Activated gamma-delta T cell treated with Interleukin-2 at 50 U/mL for 16 hours (primary cell): ENCODE measurements at places on chromosomes 11 and 22.

GRCh38 chr11:128749974-128750373 lies 56.1 kb downstream of the FLI1 start:
- no peak for DNase-seq

DNA sequence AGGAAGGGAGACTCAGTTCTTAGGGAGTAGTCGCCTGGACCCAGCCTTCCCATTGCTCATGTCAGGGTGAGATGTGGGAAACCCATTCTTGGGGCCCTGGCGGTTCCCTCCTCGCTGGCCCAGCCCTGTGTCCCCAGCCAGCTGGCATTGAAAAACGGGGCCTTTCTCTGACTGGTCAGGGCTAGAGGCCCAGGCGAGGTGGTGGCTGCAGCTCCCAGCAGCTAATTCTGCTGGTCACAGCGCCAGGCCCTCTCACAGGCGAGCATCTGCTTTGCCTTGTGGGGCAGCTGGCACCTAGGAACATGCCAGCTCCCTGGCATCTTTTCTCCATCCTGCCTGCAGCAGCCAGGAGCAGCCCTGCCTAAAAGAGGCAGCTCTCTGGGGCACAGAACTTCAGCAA lies 20.1 kb downstream of the TSPAN18 start:
- no peak for DNase-seq

GRCh38 chr11:119885861-119886567 lies 157.0 kb upstream of the NECTIN1 start:
- DNase-seq: no peak

DNA sequence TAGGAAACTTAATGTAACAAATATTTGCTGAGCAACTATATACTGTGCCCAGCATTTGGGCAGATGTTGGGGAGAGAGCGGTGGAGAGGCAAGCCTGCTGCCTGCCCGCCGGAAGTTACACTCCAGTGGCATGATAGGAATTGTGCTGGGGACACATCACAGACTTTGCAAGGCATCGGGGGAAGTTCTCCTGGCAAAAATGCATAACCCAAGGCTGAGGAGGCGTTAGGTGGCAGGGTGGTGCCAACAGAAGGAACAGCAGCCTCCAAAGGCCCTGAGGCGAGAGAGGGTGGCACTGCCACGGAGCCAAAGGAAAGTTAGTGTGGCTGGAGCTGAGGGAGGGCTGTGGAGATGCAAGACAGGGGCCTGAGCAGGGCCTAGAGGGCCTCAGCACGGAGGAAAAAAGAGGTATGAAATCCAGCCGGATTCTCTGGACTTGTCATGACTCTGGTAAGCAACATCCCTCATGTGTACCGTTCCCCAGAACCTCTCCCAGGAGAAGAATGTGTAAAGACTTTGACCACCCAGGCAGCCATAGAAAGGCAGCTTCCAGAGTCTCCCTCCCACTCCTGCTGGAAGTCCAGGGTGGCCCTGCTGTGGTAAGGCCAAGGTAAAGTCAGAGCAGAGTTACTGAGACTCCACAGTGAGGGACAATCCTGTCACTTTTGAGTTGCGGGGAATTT lies 76.1 kb upstream of the RAB1B start:
- no peak for DNase-seq

- no peak for DNase-seq
Measured at GRCh38 chr11:64120951-64121569, 44.9 kb downstream of the MACROD1 start.

- DNase-seq: no peak
Measured at GRCh38 chr22:29479417-29480261, at the start of gene NEFH. TSS of gene NEFH (plus strand) at chr22:29480218. CDS start at chr22:29480263, 45 bp downstream.
